ENCODE measurements at places on chromosomes 4 and X.

DNA sequence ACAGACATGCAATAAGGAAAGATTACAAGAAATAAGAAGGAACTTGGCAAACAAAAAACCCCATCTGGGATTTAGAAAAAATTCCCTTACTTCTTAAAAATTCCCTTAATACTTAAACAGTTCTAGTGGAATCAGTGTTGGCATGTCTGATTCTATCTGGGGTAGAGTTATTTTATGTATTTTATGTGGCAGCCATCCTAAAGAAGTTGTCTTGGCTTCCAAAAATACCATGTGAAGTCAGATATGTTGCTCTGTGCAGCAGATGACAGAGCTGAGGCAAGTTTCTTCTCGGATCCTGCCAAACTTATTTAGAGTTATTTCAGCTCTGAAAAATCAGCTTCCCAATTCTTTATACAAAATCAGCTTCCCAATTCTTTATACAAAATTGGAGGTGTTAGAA lies 14.7 kb downstream of the YY2 start:
- DNase-seq = no peak

DNA sequence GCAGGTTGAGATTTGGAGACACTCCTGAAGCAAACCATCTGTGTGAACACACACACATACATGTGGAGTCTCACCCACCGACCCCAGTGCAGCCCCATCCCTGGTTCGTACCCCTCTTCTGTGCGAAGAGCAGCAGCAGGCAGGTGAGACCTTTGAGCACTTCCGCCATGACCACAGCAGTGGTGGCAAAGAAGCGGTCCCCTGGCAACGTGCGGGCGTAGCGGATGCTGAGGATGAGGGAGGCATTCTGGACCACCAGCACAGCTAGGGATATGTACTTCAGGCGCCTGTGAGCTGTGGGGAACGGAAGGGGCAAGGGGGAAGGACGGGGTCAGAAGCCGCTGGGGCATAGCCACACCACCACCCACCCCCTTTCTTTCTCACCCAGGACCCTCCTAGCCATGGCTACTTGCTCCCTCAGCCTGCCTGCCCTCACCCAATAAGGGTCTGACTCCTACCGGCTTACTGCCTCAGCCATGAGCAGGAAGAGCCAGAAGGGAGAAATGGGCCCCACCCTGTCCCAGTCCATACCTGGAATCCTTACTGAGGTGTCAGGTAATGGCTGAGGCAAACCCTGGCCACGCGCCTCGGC lies 1.6 kb downstream of the SLC35A2 start:
- peak; percentile 36 for DNase-seq

DNA sequence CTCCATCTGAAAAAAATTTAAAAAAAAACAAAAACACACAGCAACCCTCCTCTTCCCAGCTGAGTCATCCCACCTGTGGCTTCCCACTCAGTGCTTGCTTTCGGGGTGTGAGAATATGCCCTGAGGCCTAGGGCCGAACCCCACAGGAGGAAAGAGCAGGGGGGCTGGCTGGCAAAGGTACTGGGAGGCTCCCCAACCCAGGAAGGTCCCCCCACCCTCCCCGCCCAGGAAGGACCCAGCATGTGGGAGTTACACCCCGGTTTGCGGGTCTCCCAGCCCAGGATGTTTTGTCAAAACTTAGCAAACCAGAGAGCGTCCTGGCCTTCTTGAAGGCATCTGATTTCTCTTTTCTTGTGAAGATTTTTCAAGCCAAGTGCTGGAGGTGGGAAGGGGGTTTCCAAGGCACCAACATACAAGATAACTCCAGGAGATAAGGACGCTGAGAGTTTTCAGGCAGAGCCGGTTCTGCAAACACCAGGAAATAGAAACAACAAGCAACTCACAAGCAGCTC lies 25.7 kb upstream of the CSF2RA start:
- DNase-seq = no peak

DNA sequence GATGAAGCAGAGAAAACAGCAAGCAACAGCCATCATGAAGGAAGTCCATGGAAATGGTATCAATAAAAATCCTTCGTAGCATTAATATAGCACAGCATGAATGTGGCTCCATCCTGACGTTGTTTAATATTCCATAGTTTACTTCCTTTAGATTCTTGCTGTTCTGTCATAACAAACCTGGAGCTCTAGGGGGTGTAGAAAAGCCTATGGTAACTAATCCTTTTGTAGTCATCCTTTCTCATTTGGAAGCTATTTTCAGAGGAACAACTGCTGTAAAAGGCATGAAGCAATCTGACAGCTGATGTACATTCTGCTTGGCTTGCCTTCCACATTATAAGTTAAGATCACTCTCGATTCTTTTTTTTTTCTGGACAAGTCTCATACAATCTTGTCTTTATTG lies 914 bp downstream of the MYOZ2 start:
- no peak for DNase-seq

- peak; percentile 44 for DNase-seq
Observed at GRCh38 chrX:44871931-44872820, 812 bp upstream of the KDM6A start.

DNA sequence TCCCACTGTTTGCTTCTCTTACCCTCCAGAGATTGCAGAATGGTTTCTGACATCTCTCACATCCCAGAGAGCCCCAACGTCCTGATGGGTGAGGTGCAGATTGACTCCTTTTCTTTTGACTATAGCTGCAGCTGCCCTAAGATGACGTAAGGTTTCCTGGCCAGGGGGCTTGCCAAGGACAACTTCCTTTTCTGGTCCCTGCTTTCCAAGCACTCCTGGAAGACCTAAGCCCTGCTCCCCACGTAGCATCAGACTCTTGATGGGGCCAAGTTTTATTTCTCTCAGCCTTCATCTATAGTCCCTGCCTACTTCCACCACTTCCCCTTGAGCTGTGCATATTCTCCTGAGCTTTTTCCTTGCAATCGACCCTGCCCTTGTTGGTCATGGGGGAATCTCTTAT lies 497.7 kb downstream of the IDS start:
- DNase-seq = no peak

- DNase-seq = no peak
Observed at GRCh38 chr4:119132306-119132705, 3.3 kb upstream of the MYOZ2 start.

DNA sequence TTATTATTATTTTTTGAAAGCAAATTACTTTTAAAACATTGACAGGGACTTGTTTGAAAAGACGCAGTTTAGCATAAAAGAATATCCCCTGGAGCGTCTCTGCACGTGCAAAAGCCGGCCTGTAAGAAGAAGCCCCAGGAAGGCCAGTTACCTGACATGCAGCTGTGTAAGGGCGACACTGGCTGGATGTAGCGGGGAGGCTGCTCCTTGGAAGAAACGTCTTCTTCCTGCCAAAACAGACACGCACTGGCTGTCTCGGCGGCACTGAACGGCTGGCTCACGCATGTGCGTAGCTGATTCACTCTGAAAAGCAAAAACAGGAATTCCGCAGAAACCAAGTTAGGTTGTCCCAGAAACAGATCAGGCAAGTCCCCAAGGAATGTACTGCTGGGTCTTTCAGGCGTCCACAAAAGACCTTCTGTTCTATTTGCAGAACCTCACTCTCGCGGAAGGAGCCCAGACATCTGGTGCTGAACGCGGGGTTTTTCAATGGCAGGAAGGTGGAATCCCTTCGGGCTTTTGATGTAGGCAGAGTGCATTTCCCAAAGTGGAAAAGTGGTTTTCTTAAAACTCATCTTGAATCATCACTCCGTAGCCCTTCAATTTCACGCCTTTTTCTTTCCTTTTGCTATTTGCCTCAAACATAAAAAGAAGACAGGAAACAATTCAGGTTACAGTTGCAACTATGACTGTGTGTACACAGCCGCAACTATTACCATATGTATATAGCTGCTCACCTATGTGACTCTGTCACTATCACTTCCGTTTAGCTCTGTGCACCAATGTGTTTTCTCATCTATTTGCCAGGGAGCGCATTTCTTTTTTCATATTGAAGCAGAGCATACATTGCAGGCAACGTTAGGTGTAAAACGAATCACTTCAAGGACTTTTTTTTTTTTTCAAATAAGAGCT lies 38.1 kb upstream of the ARSH start:
- peak; percentile 1 for DNase-seq

DNA sequence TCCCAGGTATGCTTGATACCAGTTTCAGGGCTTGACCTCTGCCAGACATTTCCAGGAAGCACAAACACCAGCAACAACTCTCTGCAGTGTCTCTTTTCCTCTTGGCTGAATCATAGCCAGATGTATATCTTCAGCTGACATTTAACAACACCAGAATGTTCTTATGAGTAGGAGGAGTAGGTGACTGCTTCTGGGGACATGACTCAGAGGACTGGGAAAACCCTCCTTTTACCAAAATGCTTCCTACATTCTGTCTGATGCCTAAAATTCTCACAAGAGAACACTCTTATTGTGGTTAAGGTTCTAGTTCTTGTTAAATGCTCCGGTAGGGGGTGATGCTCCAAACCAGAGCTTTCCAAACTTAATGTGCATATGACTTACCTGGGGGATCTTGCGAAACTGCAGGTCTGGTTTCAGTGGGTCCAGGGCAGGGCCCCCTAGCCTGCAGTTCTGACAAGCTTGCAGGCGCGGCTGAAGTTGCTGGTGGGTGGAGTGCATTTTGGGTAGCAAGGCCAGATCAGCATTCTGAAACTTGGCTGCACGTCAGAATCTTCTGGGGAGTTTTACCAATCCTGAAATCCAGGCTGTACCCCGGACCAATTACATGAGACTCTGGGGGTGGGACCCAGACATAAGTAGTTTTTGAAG lies 329.3 kb upstream of the RPS6KA3 start:
- no peak for DNase-seq

DNA sequence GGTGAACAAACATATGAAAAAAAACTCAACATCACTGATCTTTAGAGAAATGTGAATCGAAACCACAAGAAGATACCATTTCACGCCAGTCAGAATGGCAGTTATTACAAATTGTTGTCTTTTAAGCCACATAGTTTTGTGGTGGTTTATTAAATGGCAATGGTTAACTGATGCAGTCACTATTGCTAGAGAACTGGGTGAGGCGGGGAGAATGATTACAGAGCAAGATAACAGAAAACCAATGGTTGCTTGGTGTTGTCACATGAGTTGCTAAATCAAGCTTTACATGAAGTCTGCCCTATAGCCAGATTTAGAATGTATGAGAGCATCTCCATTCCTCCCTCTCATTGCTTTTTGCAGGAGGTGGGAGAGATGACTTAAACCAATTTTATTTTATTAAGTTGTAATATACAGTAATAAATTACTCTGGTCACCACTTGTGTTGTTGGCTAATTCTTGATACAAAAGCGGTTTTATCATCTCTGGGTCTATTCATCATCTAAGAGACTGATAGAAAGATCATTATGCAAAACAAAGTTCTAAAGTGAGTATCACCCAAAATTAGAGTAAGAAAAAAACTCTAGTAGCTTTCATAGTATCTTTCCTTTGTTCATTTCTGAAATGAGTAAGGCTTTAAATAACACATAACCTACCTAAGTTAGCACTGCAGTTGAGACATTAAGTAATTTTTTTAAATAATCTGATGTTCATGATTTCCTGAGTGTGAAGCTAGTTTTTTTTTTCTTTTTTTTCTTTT lies 859.5 kb downstream of the STIM2 start:
- no peak for DNase-seq

DNA sequence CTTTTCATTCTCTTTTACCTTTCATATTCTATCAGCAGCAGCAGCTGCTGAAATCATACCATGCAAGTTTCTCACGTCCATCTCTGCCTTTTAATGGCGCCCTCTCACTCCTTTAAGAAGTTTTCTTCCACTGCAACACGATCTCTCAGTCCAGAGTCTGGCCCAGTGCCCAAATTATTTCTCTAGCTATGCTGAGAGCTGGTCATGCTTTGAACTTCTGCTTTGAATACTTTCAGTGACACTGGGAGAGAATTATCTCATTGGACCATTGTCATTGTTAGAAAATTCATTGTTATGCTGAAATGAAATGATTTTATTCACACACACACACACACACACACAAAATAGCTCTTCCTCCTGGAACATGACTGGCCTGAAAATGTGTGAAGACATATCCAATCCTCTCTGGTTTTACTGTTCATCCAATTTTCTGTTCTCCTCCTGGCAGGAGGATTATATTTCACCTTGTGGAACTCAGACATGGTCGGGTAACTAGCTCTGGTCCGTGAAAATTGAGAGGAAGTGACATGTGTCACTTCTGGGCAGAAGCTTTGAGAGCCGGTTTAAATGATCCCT lies 1.3 kb upstream of the PDHA1 start:
- no peak for DNase-seq

- no peak for DNase-seq
Observed at GRCh38 chr4:16588651-16589050, 309.8 kb downstream of the LDB2 start.

- no peak for DNase-seq
Observed at GRCh38 chr4:166014411-166014810, 141.4 kb downstream of the TLL1 start.

DNA sequence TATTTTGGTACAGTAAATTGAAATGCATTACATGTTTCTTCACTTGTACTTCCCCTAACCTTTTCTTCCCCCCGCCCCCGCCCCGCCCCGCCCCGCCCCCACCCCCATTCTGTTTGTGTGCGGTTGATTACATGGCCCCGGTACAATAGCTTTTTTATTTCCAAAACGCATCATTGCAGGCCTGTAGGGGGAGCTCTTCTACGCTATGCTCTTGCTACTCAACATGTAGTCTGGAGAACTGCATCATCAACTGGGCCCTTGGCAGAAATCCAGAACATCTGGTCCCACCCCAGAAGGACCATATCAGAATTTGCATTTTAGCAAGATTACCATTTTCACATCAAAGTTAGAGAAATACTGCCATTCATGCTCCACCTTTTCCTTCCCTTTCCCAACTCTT lies 333.3 kb upstream of the DDX53 start:
- no peak for DNase-seq

GRCh38 chr4:107825072-107825824 lies 516 bp downstream of the SGMS2 start:
- DNase-seq = no peak

GRCh38 chrX:150504397-150505182 lies 63.8 kb upstream of the MTM1 start:
- no peak for DNase-seq

DNA sequence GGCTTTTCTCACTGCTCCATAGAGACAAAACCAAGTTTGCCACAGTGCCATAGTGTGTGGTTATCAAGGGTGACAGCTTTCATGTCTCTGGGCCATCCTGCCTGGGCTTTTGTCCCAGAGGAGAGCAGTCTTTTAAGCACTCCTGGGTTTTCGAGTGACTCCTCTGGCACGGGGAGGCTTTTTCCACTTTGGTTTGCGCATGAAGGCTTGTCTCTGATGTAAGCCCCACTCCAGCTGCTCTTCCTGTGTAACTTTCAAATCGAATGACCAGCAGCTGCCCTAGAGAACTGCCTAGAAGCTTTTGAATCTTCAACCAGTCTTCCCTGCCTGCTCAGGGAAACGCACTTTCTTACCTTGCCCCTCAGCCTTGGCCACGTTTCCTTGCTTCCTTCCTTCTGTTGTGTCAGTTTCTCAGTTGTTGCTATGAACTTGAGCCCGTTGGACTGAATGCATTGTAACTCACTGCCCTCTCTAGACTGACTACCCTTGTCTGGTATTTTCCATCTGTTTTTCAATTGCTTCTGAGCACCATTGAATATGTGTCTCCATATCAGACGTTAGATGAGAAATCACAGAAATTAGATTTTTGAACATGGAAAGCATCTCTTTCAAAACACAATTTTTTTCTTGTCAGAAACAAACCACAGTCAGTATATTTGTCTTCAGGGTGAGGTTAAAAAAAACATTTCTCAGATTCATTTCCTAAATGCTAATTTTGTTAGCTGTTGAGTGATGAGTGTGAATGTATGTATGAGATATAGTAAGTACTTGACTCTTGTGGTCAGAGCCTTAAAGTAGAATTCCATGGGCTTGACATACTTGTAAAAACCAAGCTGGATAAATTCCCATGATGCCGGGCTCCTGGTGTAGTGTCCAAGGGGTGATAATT lies 45.3 kb downstream of the SLC9A6 start:
- DNase-seq = no peak

- DNase-seq = no peak
Observed at GRCh38 chr4:76470532-76470931, 35.5 kb downstream of the SHROOM3 start.
